ENCODE measurements at places on chromosomes 12 and 14.

- no peak for DNase-seq
Measured at GRCh38 chr12:4302881-4303280, 18.1 kb upstream of the TIGAR start.

DNA sequence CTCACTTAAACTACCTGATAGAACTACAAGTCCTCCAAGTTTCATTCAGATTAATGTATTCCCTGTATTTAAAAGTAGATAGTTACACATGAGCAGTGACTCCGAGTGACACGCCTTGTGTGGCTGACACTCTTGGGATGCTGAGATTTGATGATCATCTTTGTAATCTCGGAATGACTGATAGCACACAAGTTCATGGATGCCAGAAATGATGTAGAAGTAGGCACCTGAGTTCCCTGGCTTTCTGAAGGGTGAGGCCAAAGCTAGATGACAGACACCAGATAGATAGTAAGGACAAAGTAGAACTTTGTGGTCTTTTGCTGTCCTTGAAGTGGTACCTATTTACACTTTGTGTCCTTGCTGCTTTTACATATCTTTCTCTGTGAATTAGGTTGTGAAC, 491.2 kb downstream of the PCNX1 start:
- no peak for DNase-seq

DNA sequence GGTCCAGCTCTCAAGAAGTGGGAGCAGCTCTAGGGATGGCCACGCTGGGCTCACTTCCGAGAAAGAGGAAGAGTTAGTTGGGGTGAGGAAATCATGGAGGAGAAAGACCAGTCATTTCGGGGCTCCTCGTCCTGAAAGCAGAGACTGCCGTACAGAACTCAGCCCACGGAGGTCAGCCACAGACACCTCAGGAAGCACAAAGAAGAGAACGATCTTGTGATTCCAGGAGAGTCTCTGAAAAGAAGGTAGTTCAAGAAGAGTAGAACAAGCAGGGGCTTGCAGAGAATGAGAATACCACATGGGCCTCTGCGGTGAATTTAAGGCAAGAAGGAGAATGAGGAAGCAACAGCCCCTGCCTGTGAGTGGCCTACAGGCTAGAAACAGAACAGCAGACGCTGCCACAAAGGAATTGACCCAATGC, 311.9 kb downstream of the CACNA1C start:
- no peak for DNase-seq

DNA sequence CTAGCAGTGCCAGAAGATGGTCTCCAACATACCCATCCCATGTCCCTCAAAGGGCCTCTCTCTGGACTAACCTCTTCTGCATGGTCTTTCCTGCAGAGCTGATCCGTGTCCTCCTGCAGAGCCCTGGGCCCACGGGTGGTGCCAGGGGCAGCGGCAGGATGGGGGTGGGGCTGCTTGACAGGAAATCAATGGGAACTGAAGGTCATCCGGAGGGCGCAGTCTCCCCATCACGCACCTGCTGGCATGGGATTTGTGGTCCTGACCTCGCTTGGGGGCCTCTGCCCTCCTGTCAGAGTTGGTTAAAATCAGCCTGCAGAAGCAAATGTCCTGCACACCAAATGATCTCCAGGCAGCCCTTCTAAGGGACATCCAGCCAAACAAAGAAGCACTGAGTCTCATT, 110.2 kb downstream of the DPF3 start:
- no peak for DNase-seq

DNA sequence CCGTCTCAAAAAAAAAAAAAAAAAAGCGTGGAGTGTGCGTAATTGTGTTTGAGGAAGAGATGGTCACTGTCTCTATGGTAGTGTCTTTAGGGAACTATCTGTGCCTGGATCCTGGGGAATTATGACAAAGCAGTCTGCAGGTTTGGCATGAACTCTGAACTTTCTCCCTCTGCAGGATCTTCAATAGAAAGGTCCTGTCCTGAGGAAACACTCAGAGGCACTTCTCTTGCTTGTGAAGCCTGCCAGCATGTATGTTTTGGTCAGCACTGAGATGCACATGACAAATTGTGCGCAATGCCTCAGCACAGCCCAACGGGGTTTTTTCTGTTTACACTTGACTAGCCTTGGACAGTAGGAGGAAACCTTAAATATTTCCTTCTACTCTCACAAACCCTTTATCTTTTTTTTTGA, 46.6 kb downstream of the ATF7 start:
- no peak for DNase-seq

GRCh38 chr14:99718031-99718810, 34.1 kb downstream of the CYP46A1 start:
- DNase-seq, result no peak

DNA sequence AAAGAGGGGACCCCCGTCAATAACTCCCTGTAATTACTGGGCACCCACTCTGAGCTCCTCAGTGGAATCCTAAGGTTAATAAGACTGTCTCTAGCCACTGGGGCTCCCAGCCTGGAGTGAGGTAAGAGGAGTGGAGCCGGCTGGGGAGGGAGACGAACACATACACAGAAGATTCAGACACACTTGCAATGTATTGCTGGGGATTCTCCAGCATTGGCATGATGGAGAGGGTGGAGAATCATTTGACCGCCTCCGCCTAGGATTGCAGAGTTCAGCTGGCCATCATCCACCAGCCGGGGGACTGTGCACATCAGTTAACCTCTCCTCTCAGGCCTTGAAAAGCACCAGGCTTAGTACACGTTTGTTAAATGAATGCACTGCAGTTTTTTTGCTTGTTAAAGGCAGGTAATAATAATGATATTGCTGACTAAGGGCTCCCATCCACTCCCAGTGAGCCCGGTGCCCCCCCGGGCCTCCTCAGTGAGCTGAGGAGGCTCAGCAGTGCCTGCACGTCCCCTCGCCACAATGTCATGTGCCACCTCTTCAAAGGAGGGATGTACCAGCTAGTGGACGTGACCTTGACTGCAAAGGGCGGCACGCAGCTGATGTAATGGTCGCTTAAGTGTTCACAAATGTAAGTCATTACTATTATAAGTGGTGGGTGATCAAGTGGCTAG, 20.3 kb upstream of the FAIM2 start:
- no peak for DNase-seq

DNA sequence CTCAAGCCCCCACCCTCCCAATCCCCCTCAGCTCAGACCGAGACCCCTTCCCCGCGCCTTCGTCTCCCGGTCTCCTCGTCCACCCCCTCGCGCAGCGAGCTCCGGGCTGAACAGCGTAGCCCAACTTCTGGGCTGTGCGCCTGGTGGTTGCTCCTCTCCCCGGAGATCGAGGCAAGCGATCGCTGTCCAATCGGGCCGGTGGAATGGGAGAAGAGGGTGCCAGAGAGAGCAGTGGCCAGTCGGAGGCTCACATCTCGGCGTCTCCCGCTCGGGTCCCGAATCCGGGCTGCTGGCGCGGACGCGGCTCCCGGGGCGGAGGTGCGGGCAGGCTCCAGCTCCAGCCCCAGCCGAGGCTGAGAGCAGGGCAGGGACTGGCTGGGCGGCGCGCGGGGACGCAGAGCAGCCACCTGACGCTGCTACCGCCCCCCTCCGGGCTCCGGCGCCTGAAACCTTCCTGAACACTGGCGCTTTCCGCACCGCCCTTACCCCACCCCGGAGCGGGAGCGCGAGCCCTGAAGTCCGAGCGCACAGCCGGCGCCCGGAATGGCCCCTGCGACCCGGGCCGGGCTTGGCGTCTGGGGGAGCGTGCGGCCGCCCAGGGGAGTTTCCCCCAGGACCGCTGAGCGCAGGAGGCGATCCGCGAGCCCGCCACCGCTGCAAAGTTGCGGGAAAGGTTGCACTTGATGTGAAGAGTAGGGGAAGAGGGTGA, 508 bp upstream of the KCNH5 start:
- peak; percentile 49 for DNase-seq

DNA sequence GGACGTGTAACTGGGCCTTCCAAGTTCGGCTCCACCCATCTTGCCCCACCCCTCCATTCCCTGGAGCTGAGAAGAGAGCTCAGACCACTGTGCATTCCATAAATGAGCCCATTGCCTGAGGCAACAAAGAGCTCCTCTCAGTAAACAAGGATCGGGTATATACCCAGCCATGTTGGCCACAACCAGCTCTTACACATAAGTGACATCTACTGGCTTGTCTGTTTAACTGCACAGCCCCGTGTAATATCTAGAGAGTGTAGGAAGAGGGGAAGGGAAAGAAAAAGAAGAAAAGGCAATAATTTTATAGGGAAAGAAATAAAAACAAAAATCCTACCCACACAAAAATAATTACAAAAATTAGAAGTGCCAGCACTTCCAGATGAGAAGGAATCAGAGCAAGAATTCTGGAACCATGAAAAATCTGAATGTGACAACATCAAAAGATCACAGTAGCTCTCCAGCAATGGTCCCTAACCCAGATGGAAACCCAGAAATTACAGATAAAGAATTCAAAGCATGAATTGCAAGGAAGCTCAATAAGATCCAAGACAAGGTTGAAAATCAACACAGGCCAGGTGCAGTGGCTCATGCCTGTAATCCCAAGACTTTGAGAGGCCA, 308.1 kb downstream of the RPAP3 start:
- peak; percentile 63 for DNase-seq

- DNase-seq, result no peak
Measured at GRCh38 chr12:124734224-124734788, 129.4 kb downstream of the SCARB1 start.

- DNase-seq, result no peak
Measured at GRCh38 chr14:36315159-36315853, 5.1 kb downstream of the MBIP start.

GRCh38 chr14:77059276-77059915, 30.9 kb upstream of the IRF2BPL start:
- DNase-seq, result peak; percentile 94

DNA sequence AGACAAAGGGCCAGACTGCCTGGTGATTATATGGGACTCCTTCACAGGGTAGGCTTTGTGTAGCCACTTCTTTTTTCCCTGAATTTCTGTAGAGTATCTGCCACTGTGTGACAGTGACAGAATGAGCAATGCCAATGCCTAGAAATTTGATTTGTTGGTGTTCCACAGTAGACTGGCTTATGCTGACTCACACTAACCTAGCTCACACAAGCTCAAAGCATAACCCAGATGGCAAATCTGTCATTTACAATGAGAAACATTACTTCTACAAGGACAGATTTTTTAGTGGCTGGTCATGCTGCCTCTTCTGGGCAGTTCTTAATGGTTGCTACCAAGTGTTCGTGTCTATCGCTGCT, 15.9 kb downstream of the CFAP251 start:
- no peak for DNase-seq

GRCh38 chr12:115451780-115452736, 768.1 kb upstream of the TBX3 start:
- DNase-seq, result no peak

DNA sequence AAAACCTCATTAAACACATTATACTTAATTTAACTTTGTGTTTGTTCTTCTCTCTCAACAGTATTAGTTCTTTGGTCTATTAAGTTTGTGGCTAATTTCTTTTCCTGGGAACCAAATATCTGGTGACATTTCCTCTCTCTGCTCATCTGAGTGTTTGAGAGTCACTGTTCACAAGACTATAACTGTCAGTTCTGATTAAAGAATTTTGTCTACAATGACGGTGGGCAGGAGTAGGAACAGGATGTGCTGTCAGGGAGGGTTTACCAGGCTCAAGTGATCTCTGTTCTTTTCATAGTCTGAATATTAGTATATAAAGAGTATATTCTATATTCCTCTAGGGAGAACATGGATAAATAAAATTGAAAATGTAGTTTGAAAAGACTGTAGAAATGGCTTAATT, 92.9 kb downstream of the ALG10B start:
- no peak for DNase-seq

DNA sequence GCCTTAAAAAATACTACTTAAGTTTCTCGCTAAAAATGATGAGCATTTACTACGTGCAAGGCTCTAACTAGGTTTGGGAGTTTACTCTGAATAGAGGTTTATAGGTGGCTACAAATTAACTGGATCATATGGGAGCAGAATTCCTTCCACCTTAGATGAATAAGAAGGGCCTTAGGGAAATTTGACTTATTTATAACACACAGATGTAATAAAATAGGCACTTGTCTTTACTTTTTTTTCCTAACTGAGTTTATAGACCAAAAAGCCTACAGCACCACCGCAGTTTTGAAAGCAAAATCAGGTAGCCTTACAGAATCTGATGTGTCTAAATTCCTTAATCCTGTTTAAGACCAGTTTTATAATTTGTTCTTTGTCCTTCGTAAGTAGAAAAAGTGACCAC, 10.5 kb downstream of the AEBP2 start:
- DNase-seq, result no peak

DNA sequence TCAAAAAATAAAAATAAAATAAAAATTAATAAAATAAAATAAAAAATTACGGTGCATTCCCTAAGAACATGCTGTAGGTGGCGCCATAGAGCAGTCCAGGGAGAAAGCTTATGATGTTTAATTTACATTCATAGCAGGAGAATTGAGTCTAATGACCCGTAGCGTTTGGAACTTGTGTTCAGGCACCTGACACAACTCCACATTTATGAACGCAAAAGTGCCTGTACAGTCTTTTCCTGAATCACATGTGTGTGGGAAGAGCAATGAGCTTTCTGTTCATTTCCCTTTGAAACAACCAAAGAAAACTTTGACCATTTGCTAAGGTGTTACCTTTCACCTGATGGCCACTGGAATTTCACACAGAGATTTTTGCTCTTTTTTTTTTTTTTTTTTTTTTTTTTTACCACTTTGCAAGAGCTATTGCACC, 60.6 kb upstream of the KCNA1 start:
- DNase-seq, result peak; percentile 15

DNA sequence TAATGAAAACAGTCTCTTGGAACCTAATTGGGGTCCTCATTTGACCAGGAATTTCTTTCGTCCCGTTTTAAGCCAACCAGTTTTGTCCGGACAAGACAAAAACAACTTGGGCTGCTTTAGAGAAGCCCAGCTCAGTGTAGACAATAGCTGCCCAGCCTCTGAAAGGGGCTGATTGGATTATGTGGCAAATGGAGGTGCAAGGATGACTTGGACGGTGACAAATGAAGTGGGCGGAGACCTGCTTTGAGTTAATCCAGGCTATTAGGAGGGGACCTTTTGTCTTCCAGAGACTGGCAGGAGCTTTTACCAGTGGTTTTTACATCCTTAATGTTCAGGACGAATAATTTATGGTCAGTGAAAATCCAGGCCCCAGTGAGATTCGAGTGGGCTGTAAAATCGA, 4.8 kb downstream of the MEG3 start:
- DNase-seq, result no peak

DNA sequence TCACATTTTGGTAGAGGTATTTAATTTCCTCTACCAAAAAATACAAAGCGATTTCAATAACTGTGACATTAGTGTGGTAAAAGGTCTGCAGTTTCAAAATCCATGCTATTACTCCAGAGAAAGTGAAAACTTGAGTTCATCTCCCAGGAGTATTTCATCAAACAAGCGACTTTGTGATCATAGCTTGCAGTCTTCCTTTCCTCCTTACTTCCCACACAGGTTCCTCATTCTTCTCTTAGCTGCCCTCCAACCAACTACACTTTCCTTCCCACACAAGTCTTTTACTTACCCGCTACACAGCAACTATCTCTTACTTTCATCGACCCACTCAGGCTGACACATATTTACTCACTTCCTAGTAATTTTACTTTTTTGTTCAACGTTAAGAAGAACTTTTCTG, 413.4 kb upstream of the USP15 start:
- DNase-seq, result no peak

GRCh38 chr14:99213527-99213971, 58.4 kb downstream of the BCL11B start:
- DNase-seq, result no peak
